ENCODE measurements at places on chromosomes 7 and 10.

DNA sequence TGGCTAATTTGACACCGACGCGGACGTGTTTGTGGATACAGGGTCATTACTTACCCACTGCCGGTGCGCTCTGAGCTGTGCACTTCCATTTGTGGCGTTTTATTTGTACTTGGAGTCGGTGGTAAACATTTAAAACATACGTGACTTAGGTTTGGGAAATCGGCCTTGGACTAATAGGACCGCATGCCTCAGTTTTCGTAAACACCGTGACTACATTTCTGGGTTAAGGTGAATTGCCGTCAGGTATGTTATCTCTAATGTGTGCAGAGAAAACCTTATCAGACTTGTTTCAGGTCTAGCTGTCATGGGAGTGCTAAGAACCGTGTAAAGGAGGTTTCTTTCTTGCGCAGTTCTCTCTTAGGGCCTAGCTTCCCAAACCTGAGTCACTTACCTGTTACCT, 51.7 kb upstream of the NCF1 start:
- DNase-seq = no peak

DNA sequence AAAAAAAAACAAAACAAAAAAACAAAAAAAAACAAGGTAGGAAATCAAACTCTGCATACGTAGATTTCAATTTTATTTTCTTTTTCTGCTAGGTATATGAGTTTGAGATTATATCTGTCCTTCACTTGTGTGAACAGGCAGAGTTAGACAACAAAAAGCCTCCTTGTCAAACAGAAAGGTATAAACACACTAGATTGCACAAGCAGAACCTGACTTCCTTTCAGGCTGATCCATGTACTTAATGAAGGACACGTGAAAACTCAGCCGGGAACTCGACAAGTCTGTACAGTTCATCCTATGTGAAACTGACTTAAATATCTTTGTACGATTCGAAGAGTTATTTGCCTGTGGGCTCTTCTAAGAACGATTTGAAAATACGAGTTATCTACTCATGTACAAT, 254.1 kb downstream of the ARL4A start:
- no peak for DNase-seq

DNA sequence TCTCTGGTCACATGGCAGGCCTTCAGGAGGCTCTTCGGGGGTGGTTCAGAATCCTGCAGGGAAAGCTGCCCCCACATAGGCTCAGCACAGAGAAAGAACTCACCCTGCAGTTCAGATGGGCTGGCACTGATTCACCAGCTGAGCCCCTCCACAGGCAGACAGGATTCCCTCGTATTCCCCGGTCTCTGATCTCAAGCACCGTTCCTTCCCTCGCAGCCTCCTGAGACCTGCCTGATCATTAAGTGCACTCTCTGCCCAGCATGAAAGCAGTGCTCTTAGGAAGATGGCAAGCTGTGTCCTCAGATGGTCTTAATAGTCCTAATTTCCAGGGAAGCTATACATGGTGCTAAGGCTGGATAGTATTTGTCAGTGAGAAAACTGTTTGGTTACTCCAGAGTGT, 78.2 kb upstream of the NPS start:
- DNase-seq = no peak

GRCh38 chr10:3755440-3756359, 29.3 kb downstream of the KLF6 start:
- DNase-seq = peak; percentile 88

- no peak for DNase-seq
These were observed 22.6 kb upstream of the PRKCQ start for GRCh38 chr10:6602700-6603084.

DNA sequence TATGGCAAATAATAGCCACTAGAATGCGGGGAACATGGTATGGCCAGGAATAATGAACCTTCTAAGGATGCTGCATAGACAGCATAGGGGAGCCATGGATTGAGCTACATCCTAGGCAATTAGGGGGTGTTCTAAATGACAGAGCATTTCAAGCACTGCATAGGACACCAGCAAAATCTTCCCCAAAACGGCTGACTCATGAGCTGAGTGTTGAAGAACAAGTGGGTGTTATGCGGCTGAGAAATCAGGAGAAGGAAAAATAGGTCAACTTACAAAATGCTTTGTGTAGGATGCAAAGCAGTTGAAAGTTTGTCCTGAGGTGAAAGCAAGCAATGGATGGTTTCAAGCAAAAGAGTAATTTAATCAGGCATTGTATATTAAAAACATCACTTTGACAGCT, 1023.5 kb upstream of the C7orf33 start:
- DNase-seq = no peak

GRCh38 chr10:106785528-106785927, 379.0 kb downstream of the SORCS1 start:
- DNase-seq = no peak

DNA sequence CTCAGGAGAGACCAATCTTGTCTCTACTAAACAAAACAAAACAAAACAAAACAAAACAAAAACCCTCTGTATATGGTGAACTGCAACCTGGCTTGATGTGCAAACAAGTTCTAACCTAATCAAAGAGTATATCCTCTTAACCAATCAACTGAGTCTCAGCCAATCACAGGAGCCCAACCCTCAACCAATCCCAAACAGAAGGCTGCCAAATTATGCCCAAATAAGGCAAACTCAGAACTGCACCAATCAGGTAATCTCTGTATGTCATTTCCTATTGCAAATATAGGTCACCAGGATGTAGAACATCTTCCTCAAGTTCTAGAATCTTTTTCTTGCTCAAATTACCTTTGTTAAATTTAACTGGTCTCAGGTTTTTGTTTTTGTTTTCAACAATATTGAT, 5.2 kb downstream of the FAM133B start:
- DNase-seq = peak; percentile 25

GRCh38 chr10:109030581-109031210, 892.6 kb downstream of the XPNPEP1 start:
- DNase-seq = no peak

GRCh38 chr7:73869011-73869798, 8.2 kb downstream of the TMEM270 start:
- peak; percentile 36 for DNase-seq

GRCh38 chr10:22389856-22390589, 44.7 kb downstream of the SPAG6 start:
- DNase-seq = no peak

GRCh38 chr10:132670546-132671227, 115.3 kb downstream of the NKX6-2 start:
- peak; percentile 6 for DNase-seq

- peak; percentile 4 for DNase-seq
These were observed 197.3 kb upstream of the PODXL start for GRCh38 chr7:131753620-131754222.

- no peak for DNase-seq
These were observed 91.0 kb downstream of the ADCY1 start for GRCh38 chr7:45665172-45665571.

- DNase-seq = no peak
These were observed 44.6 kb upstream of the C7orf33 start for GRCh38 chr7:148545932-148546331.

DNA sequence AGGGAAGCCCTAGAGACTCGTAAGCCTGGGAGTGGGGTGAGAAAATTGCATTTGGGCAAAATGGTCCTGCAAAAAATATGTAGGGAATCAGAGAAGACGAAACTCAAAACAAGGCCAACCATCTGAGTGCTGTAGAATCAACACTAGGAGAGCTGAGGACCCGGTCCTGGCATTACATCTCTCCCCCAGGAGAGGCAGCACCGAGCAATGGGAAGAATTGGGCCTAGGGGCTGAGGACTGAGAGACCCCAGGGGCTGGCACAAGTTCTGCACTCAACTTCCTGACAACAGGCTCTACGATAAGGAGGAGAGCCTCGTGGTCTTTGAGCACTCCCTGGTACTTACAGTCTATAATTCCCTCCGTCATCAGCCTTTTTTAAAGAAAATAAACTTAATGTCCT, 47.6 kb downstream of the BPGM start:
- no peak for DNase-seq

- DNase-seq = peak; percentile 13
These were observed 732.7 kb upstream of the AUTS2 start for GRCh38 chr7:68865351-68866199.

- DNase-seq = peak; percentile 22
These were observed 44.1 kb upstream of the PTPRN2 start for GRCh38 chr7:158631574-158632195.

GRCh38 chr7:69002416-69002815, 595.9 kb upstream of the AUTS2 start:
- DNase-seq = peak; percentile 95

DNA sequence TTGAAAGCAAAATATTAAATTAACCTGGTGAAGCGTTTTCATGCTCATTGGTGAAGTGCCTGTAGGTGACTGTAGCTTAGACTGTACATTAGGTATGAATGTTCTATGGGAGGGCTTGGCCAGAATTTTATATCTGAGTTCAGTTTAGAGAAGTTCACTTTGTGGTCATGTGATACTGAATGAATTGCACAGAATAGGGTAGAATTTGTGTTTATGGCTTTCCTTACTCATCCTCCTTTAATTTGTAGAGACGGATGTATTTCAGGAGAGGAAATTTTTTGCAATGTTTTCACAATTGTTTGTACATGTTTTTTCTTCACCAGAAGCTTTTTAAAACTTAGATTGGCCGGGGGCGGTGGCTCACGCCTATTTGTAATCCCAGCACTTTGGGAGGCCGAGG, 32.3 kb downstream of the REEP3 start:
- no peak for DNase-seq

DNA sequence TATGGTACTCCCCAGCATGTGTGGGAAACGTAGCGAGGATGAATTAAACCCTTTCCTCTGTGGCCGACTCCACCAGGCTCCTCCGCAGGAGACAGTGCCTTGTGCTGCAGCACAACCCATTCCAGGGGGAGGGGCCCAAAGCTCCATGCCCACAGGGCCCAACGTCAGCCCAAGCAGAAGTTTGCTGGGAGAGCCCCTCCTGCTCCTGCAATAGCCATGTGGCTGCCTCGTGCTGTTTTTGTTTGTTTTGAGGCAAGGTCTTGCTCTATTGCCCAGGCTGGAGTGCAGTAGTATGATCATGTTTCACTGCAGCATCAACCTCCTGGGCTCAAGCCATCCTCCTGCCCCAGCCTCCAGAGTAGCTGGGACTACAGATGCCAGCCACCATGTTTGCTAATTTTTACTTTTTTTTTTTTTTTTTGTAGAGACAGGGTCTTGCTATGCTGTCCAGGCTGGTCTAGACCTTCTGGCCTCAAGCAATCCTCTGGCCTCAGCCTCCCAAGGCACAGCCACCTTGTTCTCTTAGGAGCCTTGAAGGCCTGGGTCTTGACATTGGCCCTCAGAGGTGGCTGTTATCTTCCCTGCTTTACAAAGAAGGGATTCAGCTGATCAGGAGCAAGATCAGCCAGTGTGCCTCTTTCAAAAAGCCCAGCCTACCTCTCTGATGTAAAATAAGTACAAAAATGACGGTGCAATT, 102.8 kb downstream of the DYNC2I1 start:
- DNase-seq = no peak

GRCh38 chr10:78557433-78557925, 511.3 kb upstream of the ZMIZ1 start:
- no peak for DNase-seq

- no peak for DNase-seq
These were observed 275.9 kb upstream of the GHITM start for GRCh38 chr10:83863283-83863966.

- peak; percentile 64 for DNase-seq
These were observed 603 bp upstream of the TWIST1 start for GRCh38 chr7:19117870-19118608.

DNA sequence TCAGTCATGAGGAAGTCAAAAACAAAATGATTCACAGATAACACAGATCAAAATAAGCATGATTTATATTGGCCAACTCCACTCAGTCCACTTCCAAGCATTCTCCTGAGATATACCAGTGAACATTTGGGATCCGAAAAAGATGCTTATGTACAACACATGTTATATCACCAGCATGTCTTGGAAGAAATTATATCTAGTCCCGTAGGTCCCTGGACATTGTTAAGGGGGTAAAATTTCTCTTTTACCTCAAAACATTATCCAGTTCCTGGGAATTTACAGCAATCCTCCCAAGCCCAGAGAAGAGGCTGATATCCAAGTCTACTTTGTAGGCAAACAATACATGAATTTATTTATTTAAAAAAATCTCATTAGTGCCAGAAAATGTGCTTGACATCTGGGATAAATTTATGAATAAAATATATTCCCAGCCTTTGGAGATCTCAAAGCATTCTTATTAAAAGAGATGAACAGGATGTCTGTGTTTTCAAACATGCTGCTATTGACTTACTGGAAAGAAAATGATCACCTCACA, 582.2 kb upstream of the ZWINT start:
- DNase-seq = no peak

GRCh38 chr7:157568770-157569584, 232.2 kb downstream of the DNAJB6 start:
- DNase-seq = peak; percentile 21

DNA sequence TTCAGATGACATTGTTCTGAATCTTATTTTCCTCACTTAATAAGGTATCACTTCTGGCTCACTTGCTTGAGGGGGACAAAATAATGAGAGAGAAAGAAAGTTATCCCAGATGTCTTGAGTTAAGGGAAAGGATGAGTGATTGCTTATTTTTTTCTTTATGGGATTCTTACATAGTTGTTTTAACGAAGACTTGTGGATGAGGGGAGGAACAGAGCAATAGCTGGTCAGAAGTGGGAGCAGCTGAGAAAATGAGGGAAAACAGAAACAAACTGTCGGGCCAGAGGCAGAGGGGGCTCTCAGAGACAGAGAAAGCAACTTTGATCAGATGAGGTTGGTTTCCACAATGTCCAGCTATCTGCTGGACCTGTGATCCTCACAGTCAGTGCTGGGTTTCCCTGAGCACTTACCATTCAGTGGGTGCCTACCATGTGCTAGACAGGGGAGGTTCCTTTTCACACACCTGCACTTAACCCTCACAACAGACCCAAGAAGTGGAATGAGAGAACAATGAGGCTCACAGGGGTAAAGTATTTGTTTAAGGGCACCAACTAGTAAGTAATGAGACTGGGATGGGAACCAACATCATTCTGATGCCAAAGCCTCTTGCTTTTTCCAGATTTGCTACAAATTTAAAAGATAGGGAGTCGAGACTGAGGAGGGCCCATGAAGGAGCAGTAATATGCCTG, 64.2 kb downstream of the BICC1 start:
- no peak for DNase-seq

GRCh38 chr7:98250789-98251188, 1.2 kb downstream of the TECPR1 start:
- DNase-seq = no peak

DNA sequence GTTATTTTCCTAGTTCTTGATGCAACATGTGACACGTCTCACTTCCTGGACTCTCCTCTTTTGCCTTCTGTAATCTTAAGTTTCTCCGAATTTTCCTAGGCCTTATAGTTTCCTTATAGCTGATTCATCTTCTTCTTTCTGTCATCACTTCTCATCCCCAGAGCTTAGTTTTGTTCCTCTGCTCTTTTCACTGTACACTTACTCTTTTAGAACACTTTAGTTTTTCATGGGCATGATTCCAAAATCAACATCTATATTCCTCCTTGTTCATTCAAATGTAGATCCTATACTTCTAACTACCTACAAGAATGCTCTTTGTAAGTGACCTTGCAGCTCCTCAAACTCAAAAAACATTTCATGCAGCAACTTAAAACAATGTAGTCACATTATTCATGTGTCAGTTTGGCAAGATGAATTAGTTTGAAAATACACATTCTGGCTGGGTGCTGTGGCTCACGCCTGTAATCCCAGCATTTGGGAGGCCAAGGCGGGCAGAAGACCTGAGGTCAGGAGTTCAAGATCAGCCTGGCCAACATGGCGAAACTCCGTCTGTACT, 13.1 kb upstream of the SLC26A3 start:
- peak; percentile 30 for DNase-seq

Measured in fibroblast of skin of back (primary cell).